Daoy (cell line): ENCODE measurements at places on chromosomes 5 and 9.

DNA sequence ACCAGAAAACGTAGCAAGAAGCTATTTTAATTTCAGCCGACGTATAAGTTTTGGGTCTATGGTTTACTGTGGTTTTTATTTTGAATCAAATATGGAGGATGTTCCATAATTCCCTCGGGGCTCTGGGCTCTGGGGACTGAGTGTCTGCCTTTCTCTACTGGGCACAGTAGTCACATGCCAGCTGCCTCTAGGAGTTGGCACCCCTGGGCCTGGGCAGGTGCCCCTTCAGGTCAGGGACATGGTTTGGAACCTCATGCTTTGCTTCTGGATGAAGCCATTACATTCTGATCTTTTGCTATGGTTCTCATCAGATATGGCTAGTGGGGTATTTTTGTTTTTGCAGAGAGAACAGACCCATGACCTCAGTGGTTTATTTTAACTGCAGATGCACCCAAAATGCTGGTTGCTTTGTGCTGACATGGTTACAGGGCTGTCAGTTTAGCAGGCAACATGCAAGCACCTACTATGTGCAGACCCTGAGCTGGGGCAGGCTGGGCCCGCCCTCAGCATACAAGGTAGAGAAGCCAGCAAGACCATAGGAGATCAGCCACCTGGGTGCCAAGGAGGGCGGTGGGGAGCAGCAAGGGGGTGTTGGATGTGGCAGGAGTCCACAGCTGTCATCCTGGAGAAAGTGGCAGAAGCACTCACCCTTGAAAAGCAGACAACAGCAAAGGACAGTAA lies 54.5 kb upstream of the PSD2 start:
- no peak for DNase-seq

DNA sequence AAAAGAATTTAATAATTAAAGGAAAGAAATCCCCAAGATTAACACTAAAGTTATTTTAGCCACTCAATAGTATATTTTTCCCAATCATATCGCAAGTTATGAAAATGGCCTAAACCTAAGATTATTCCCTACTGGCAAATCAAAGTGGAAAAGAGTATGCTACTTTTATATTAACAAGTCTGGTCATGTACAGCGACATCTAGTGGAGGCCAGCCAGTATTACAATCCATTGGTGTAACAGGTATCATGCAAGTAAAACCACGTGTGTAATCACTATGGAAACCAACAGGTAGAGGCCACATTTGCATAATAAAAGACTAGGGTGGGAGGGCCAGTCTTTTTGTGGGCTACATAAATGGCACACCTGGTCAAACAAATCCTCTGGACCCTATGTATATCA lies 976.4 kb upstream of the CDH9 start:
- DNase-seq = peak; percentile 4

GRCh38 chr9:133263557-133263956 lies 11.4 kb downstream of the ABO start:
- DNase-seq = no peak

- peak; percentile 65 for DNase-seq
Observed at GRCh38 chr5:180799902-180800801, 2.5 kb downstream of the MGAT1 start.

- DNase-seq = no peak
Observed at GRCh38 chr9:134500931-134501760, 140.5 kb upstream of the COL5A1 start.

DNA sequence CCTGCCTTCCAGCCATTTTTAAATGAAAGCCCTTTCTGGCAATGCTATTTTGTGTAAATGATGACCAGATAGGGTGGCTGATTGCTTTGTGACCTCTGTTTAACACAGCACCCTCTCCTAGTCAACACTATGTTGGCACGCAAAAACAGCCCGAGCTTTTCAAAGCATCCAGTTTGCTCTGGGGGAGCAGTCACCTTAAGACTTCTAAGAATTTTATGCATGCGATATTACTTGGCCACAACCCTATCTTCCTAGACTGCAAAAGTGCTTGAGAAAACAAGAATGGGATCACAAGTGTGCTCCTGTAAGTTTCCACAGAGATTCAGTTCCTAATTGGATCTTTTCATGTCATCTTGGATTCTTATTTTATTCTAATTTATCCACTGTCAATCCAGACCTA lies 294.1 kb downstream of the ATPSCKMT start:
- no peak for DNase-seq
